ENCODE measurements at places on chromosomes 3 and 15.

- DNase-seq, result no peak
Observed at GRCh38 chr3:114839476-114839875, 307.6 kb downstream of the ZBTB20 start.

DNA sequence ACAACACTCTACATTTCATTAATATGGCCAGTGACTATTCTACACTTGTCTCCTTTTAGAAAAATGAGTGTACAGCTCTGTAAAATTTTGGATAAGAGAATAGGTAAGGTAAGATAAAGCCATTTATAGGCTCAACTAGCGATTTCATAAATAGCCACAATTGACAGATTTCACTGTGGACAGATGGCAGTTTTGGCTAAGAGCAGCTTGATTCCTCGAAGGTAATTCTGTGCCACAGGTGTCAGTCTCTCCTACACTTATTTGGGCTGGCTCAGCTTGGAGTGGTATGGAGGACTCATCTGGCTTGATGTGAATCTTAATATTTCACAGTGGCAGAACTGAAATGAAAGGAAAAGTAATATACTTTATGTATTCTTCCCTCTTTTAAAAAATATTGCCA, 536.7 kb upstream of the TBL1XR1 start:
- no peak for DNase-seq

- no peak for DNase-seq
Observed at GRCh38 chr3:115062412-115062956, 84.6 kb downstream of the ZBTB20 start.

GRCh38 chr3:62128051-62128450, 245.3 kb downstream of the FEZF2 start:
- no peak for DNase-seq

Measured in keratinocyte (primary cell).